Esophagus squamous epithelium (tissue), 5 donors: ENCODE measurements at places on chromosomes 16 and 17.

- DNase-seq = no peak
Observed at GRCh38 chr16:19804538-19805323, 79.9 kb downstream of the GPRC5B start.

GRCh38 chr16:68227850-68228553 lies 7.9 kb downstream of the ESRP2 start:
- DNase-seq = no peak

DNA sequence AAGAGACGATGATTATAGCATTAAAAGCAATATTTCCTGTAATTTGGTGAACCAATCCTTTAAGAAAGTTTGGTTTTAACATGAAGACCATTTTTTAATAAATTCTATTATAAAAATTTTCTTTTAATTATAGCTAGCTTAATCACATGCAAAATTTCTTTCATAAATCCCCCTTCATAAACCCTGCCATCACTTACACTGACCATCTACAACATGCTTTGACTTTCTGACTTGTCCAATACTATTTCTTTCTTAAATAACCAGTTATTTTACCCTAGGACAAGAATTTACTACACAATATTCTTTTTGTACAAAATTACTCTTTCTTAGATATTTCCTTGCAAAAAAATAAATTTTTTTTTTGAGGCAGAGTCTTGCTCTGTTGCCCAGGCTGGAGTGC lies 1334.8 kb downstream of the CDH11 start:
- no peak for DNase-seq

- no peak for DNase-seq
Observed at GRCh38 chr16:73231944-73232554, 184.1 kb upstream of the ZFHX3 start.

DNA sequence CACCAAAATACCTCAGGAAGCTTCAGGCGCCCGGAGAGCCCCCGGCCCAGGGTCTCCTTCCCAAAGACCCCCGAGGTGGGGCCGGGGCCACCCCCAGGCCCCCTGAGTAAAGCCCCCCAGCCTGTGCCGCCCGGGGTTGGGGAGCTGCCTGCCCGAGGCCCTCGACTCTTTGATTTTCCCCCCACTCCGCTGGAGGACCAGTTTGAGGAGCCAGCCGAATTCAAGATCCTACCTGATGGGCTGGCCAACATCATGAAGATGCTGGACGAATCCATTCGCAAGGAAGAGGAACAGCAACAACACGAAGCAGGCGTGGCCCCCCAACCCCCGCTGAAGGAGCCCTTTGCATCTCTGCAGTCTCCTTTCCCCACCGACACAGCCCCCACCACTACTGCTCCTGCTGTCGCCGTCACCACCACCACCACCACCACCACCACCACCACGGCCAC lies 6.7 kb upstream of the TMEM88 start:
- no peak for DNase-seq

DNA sequence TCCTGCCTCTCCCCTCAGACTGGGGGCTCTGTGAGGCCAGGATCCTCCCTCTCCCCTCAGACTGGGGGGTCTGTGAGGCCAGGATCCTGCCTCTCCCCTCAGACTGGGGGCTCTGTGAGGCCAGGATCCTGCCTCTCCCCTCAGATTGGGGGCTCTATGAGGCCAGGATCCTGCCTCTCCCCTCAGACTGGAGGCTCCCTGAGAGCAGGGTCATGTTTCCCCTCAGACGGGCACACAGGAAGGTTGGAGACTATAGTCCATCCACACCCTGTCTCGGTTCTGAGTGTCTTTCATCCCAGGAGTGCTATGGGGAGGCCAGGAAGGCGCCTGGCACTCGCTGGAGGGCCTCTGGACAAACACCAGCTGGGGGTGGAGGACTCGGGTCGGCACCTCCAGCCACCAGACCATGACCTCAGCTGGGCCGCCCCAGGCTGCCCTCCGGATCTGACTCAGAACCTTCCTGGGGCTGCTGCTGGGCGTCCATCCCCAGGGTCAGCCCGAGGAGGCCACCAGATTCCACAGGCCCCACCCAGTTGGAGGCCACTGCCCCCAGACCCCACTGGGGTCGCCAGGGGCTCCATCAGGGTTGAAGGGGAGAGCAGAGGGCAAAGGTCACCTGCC lies 21.9 kb upstream of the DLX4 start:
- no peak for DNase-seq

DNA sequence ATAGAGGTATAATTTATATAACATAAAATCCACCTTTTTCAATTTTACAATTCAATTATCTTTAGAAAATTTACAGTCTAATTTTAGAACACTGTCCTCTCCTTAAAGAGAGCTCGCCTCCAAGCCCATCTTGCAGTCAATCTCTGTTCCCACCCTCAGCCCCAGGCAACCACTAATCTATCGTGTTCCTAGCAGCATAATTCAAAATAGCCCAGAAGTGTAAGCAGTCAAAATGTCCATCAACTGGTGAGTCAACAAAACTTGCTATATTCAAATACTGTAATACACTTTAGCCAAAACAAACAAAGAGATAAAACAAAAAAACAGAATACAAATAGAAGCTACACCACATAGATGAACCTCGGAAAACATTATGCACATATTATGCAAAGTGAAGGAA lies 1006.8 kb upstream of the EEF2KMT start:
- no peak for DNase-seq

GRCh38 chr17:7112510-7113108 lies 2.0 kb downstream of the ASGR2 start:
- DNase-seq = no peak

GRCh38 chr16:48188449-48189102 lies 32.8 kb upstream of the ABCC12 start:
- DNase-seq = no peak

- no peak for DNase-seq
Observed at GRCh38 chr16:3761375-3762106, 44.2 kb upstream of the TRAP1 start.

- no peak for DNase-seq
Observed at GRCh38 chr16:87835882-87836331, 33.4 kb downstream of the SLC7A5 start.

DNA sequence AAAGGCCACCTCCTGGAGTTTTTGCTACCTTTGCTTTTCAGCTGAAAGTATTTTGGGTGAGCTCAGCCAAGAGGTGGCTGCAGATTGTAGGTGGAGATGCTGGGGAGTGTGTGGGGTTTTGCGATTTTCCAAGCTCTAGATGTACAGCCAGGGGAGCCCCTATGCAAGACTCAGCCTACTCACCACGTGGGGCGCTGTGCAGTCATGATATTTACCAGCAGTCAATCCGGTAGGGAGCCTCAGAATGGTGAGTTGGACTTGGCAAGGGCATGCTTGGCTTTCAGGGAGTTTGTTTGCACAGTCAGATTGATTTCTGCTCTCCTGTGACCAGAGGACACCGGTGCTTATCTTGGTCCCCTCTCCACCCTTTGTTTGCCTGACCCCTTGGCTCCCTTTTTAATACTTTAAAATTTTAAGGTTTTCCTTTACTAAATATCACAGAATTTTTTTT lies 175.3 kb downstream of the UTP18 start:
- DNase-seq = no peak

DNA sequence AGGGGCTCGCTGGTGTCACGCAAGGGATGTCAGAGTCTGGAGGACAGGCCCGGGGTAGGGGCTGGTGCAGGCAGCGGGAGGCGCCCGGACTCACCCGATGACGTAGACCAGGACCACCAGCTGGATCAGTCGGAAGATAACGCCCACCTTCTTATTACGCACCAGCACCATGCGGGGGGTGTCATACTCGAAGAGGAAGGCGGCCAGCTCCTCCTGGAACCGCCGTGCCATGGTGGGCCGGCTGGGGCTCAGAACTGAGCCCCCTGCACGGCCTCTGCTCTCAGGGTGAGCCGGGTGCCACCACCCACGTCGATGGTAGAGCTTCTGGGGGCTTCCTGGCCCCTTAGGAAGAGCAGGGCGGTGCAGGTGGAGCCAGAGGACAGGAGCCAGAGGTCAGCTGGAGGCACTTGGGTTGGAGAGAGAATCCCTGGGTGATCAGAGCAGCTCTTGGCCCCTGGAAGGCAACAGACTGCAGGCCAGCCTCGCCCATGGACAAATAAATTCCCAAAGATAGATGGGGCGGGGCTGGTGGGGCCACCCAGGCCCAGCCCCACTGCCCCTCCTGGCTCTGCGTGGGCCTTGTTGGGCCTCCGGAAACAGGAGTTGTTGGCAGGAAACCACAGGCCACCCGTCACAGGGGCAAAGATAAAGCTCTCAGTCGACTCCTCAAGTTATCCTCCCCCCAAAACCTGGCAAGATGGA lies at the start of gene P2RX1:
Gene P2RX1, minus strand, starts transcription at position 471 of the 702 bp plus-strand sequence. Its CDS starts 240 bp downstream, at position 231.
- DNase-seq = no peak

GRCh38 chr17:81738801-81739393 lies 26.8 kb downstream of the SLC25A10 start:
- DNase-seq = no peak

GRCh38 chr17:64074704-64075426 lies 54.4 kb upstream of the ICAM2 start:
- no peak for DNase-seq

- no peak for DNase-seq
Observed at GRCh38 chr17:43368740-43369506, 29.9 kb upstream of the ARL4D start.

DNA sequence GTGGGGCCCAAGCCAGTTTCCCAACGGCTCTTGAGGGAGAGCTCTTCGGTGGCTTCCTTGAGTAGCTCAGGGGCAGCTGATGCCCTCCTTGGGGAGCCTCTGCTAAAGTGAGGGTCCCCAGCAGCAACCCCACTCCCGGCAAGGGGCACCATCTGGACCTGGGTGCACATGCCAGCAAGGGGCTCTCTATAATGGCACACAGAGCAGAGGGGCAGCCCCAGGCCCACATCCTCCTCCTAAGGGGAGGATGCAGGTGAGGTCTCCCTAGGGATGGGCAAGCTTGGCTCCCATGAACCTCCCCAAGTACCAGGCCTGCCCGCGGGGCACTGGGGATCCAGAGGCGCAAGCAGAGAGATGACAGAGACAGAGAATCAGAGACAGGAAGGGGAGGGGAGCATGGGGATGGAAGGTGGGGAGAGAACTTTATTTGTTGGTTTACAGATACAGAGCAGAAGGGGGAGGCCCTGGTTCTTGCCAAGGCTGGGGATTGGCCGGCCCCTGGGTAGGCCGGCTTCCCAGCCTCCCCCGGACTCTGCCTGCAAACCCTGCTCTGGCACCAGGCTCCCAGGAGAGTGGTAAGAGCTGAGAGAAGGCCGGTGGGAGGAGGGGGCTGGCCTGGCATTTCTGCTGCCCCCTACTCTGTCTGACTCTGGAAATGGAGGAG lies 61.4 kb downstream of the SRCIN1 start:
- no peak for DNase-seq

GRCh38 chr17:17057057-17057551 lies 14.8 kb downstream of the MPRIP start:
- DNase-seq = no peak

- no peak for DNase-seq
Observed at GRCh38 chr16:14961405-14962186, 13.2 kb upstream of the PDXDC1 start.

DNA sequence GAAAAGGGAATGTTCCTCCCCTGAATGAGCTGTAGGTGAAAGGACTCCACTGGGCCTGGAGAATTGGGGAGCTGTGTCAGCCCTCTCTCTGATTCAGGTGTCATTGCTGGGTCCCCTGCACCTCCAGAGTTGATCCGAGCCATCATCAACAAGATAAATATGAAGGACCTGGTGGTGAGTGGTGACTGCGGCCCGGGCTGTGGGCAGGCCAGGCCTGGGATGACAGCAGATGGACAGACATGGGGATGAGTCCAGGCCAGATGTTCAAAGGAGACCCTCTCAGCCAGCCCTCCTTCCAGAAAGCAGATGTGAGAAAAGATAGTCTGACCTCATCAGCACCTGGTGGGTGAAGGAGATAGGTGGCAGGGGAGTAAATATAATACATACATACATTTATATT lies 4.6 kb downstream of the CHAD start:
- DNase-seq = no peak

DNA sequence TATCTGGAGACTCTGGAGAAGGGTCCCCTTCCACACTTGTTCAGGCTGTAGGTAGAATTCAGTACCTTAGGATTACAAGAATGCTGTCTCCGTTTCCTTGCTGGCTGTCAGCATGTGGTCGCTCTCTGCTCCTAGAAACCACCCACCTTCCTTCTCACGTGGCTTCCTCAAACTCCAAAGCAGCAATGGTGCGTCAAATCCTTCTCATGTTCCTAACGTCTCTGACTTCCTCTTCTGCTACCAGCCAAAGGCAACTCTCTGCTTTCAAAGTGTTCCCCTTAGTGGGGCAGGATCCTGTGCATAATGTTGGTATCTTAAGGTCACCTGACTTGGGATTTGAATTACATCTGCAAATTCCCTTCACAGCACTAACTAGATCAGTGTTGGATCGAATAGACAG lies 30.9 kb upstream of the DYNLRB2 start:
- no peak for DNase-seq

- no peak for DNase-seq
Observed at GRCh38 chr17:16298140-16298662, 55.1 kb downstream of the CENPV start.

DNA sequence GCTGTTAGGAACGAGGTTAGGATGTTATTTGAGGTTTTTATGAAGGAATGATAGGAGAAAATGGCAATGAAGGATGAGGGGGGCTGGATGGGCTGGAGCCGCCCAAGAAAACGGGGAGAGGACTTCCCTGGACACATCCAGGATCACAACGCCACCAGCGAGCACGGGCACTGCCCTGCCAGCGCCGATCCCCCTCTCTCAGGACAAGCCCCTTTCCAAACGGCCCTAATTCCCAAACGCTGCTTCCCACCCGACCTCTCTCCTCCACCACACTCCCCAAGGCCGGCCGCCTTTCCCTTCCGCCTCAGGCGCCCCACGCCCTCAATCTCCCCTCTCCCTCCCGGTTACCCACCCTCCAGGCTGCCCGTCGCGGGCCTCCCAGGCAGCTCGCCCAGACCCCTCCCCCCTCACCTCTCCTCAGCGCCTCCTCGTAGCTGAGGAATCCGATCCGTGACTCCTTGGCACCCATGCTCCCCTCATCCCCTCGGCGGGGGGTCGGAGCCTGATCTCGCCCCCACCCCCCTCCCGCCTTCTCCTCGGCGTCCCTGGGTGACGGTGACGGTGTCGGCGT lies 377 bp downstream of the USP32 start:
- no peak for DNase-seq

GRCh38 chr17:13113821-13114525 lies 96.1 kb upstream of the ELAC2 start:
- no peak for DNase-seq

GRCh38 chr17:9509236-9509816 lies 66.3 kb downstream of the STX8 start:
- DNase-seq = no peak

- DNase-seq = no peak
Observed at GRCh38 chr17:38613981-38614779, 8.4 kb upstream of the SRCIN1 start.

DNA sequence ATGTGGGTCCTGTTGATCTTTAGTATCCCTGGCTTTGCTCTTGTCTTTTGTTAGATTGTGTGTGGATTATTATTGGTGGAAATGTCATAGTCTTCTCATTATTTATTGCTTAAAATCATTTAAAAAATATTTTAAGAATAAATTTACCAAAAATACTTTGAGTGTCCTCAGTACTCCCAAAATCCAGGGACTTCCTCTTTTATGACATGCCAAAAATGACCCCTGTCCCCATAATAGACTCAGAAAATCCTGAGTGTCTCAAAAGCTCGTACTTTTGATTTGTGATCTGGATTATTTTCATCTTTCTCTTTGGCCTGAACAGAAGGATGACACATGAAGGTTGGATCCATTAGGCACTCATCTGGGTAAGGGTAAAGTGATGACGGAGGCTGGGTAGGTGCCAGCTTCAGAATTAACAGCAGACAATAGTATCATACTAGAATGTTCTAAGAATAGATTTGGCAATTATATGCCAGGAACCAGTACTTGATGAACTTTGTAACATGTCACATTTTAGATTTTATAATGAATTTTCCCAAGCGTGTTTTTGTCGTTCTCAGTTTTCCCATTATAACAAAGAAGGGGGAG lies 602.2 kb upstream of the CDH8 start:
- DNase-seq = no peak

GRCh38 chr17:57767561-57767960 lies 22.5 kb upstream of the CCDC182 start:
- DNase-seq = no peak
